ENCODE measurements at places on chromosomes 1 and 21. TPM values are rescaled to one million over a fixed set of nuclear protein-coding genes. Genes with fewer than 3 reads are reported as not detected.

DNA sequence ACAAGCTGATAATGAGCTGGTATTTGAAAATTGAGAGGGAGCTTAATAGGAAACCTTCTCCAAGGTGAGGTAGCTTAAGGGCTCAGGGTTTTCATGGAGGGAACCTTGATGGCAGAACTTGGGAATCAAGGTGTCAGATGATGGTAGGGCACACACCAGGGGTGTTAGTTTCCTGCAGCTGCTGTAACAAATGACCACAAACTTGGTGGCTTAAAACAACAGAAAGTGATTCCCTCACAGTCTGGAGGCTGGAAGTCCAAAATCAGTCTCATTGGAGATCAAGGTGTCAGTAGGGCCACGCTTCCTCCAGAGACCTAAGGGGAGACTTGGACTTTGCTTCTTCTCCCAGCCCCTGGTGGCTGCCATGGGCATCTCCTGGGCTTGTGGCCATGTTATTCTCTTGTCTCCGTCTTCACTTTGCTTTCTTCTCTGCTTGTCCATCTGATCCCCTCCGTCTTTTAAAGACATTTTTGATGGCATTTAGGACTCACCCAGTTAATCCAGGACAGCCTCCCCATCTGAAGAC, 45.5 kb downstream of the HUNK start:
- DNase-seq: no peak

- DNase-seq: no peak
These were observed 64.3 kb upstream of the HOOK1 start for GRCh38 chr1:59750328-59751003.

- no peak for DNase-seq
These were observed 20.5 kb downstream of the OLFML3 start for GRCh38 chr1:113999799-114000198.

GRCh38 chr1:43305461-43305860, 4.7 kb downstream of the TIE1 start:
- no peak for DNase-seq

The LCE1E gene
- not detected for total RNA-seq

The BMP8B gene
- total RNA-seq: 0.33 TPM

Data from left ventricle myocardium inferior (tissue), 1 donor.